ENCODE measurements at places on chromosomes 2 and 18.

- DNase-seq = no peak
Observed at GRCh38 chr18:45384962-45385315, 230.3 kb upstream of the SLC14A2 start.

- no peak for DNase-seq
Observed at GRCh38 chr2:169265591-169265990, 96.7 kb downstream of the LRP2 start.

DNA sequence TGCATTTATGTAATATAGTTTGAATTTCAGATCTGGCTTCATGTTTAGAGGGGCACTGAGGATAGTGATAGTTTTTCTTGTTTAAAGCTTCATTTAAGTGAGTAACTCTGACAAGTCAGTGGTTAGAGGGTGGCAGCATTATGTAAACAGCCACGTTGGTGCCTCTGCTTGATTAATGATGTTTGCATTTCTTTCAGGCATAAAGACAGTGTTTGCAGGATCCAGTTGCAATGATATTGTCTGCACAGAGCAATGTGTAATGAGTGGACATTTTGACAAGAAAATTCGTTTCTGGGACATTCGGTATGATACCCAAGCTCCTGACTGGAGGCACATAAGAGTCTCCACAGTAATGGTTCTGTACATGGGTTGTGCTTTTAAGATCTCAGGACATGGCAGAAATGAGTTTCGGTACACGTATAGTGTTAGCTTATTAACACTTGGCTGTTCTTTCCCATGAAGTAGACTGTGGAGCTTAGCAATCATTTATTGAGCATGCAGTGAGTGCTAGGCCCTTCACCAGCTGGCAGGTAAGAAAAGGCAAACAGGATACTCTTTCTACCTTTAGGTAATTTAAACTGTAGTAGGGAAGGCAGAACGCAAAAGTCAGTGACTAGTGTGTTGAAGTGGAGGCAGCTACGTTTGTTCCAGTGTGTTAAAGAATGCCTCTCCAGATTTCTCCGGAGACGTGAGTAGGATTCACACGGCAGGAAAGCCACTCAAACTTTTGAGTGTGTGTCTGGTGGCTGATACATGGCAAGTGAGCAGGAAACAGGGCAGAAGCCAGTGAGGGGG is 17.4 kb upstream of the SAG start:
- no peak for DNase-seq

GRCh38 chr2:239964399-239965185 is 60.5 kb downstream of the NDUFA10 start:
- DNase-seq = no peak

GRCh38 chr18:10289951-10290637 is 164.3 kb upstream of the APCDD1 start:
- DNase-seq = no peak

GRCh38 chr2:181776336-181776735 is 96.0 kb upstream of the NEUROD1 start:
- no peak for DNase-seq

DNA sequence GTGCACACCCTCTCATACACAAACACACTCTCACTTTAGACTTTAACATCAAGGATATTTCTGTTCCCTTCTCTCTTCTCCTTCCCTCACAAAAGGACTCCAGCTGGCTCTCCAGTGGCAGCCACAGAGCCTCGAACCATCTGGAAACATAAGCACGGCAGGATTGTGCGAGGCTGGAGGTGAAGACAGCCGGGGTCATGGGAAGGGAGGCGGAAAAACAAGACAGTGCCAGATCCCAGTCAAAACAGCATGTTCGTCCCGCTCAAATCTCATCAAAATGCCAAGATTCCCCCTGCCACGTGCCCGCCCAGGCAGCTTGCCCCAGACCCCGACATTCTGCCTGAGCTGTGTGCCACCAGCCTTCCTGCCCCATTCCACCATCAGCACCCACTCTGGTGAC is 180.3 kb downstream of the ZBTB7C start:
- no peak for DNase-seq

GRCh38 chr18:77948567-77948966 is 698.9 kb downstream of the GALR1 start:
- no peak for DNase-seq

DNA sequence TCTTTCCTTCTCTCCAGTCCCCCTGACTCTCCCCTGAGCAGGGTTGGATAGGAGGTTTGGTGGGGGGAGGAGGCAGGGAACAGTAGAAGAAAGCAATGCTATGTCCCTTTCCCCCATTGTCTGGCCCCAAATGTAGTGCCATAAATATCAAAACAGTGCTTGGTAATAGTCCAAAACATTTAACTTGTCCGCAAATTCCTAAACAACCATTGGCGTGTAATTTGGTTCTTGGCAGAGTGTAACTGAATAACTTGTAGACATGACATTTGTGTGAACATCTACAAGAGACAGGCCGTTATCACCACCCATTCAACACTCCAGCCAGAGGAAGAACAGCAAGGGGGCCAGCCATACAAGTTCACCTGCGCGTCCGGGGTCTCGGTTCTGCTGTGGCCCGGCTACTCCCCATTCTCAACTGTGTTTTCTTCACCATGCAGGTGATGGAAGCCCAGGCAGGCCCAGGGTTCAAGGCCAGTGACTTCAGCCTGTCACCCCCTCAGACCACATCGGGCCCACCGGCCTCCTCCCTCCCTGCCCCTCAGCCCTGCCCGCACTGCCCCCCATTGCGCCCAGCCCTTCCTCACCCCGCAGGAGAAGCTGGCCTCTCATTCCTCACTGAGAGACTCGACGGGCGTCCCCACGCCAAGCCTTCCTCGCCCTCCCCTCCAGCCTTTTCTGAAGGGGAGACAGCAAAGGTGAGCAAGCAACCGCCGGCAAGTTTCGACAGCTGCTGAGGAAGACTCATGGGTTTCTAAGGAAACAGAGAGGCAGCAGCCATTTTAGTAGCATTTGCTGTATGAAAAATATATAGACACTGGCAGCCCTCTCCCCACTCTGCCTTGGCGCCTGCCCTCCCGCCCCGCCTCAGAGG is 699 bp upstream of the RAPGEF4 start:
- DNase-seq = peak; percentile 25

GRCh38 chr2:70002241-70002899 is 40.9 kb upstream of the ASPRV1 start:
- DNase-seq = no peak

GRCh38 chr2:8803658-8804379 is 33.6 kb downstream of the KIDINS220 start:
- DNase-seq = peak; percentile 49

- peak; percentile 50 for DNase-seq
Observed at GRCh38 chr2:222792001-222792611, 68.7 kb upstream of the ACSL3 start.

DNA sequence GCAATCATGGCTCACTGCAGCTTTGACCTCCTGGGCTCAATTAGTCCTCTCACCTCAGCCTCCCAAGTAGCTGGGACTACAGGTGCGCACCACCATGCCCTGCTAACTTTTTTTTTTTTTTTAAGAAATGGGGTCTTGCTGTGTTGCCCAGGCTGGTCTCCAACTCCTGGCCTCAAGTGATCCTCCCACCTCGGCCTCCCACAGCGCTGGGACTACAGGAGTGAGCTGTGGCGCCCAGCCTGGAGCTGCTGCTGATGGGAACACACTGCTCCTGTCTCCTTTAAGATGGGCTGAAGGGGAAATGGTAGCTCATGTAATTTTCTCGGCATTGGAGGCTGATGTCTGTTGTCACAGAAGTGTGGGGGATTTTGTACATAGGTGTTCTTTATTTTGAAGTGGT is 34.9 kb upstream of the ADNP2 start:
- no peak for DNase-seq

DNA sequence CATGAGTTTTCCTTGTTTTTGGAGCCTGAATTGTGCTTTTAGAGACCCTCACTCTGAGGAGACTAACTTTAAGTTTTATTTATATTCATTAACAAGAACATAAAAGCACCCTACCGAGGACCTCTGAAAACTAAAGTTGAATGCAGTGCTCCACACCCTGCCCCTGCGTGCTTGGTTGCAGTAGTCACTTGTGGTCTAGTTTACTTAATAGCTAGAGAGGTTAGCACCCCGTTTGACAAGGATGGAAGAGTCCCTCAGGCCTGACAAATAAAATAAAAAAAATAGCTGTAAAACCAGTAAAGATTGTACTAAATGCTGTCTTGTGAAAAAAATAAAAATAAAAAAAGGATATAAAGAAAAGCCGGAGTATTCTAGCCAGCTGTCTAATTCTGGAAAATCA is 395.2 kb downstream of the MTX2 start:
- no peak for DNase-seq

GRCh38 chr18:77201506-77201905 is 48.1 kb upstream of the GALR1 start:
- no peak for DNase-seq

DNA sequence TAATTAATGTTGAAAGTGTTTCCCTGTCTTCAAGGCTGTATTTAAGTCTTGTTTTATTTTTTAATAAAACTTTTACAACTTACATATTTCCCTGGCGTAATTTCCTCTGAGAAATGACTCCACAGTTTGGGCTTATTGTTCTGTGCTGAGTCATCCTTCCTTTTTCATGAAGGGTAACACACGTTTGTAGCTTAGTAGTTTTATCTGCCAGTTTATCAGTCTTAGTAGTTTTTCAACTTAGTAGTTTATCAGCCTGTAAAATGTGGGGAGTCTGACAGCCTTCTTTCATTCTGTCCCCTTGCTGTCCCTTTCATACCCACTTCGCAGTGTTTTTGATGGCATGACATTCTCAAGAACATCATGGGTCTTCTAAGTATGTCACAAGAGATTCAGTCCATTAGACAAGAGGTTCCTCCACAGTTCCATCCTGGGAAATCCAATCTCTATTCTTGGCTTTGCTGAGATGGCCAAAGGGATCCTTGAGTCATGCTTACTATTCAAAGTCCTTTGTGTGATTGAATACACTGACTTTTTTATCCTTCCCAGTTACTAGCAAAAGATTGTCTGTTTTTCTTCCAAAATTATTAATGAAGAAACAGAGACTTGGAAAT is 60.0 kb upstream of the SGPP2 start:
- no peak for DNase-seq

GRCh38 chr2:20110383-20110782 is 59.0 kb upstream of the LAPTM4A start:
- DNase-seq = no peak

DNA sequence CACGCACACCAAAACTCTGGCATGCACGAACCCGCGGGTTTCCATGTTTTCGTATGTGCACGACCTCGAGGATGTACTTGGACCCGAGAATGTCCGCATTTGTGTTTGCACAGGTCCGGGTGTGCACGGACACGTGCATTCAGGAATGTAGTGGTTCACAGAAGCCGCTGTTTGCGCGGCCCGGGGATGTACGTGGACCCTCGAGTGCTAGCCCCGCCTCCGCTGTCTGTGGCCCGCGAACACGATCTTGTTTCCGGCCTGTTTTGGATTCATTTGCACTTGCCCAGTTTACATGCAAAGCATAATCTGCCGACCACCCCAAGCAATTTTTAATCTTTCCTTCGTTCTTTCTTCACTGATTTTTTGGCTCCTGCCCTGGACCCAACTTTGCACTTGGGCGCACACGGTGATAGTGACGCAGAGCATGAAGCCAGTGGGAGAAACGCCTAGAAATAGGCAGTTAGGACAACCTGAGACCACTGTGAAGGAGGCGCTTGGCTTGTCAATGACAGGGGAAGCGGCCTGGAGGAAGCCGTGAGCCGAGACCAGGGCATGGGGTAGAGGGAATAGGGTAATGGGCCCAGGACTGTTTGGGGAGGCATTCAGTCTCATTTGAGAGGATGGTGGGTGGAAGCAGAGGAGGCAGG is 45.4 kb upstream of the PTMA start:
- no peak for DNase-seq

- no peak for DNase-seq
Observed at GRCh38 chr2:153487448-153487847, 8.9 kb upstream of the RPRM start.
